ENCODE measurements at places on chromosomes 1 and 21. TPM values are rescaled to one million over a fixed set of nuclear protein-coding genes. Genes with fewer than 3 reads are reported as not detected.

GRCh38 chr1:24481101-24481500, 21.5 kb upstream of the RCAN3 start:
- H3K4me1 ChIP-seq, result peaks cover 12% of the 10 kb centered on the region
- H3K27ac ChIP-seq, result peak overlapping the region; percentile 34
- no peaks in the 10 kb centered on the region for H3K36me3 ChIP-seq
- H3K27me3 ChIP-seq, result no peaks in the 10 kb centered on the region
- peak; percentile 40 for DNase-seq

GRCh38 chr1:206972728-206973127, 2.5 kb upstream of the FCAMR start:
- H3K4me1 ChIP-seq, result peaks cover 26% of the 10 kb centered on the region
- DNase-seq, result no peak
- H3K36me3 ChIP-seq, result no peaks in the 10 kb centered on the region
- no peaks in the 10 kb centered on the region for H3K27me3 ChIP-seq
- no peak overlapping the region for H3K4me3 ChIP-seq
- no peak overlapping the region for H3K27ac ChIP-seq

GRCh38 chr1:91529856-91530255, 29.2 kb downstream of the CDC7 start:
- no peaks in the 10 kb centered on the region for H3K27me3 ChIP-seq
- no peak for DNase-seq
- H3K27ac ChIP-seq, result no peak overlapping the region
- no peak overlapping the region for H3K4me3 ChIP-seq

DNA sequence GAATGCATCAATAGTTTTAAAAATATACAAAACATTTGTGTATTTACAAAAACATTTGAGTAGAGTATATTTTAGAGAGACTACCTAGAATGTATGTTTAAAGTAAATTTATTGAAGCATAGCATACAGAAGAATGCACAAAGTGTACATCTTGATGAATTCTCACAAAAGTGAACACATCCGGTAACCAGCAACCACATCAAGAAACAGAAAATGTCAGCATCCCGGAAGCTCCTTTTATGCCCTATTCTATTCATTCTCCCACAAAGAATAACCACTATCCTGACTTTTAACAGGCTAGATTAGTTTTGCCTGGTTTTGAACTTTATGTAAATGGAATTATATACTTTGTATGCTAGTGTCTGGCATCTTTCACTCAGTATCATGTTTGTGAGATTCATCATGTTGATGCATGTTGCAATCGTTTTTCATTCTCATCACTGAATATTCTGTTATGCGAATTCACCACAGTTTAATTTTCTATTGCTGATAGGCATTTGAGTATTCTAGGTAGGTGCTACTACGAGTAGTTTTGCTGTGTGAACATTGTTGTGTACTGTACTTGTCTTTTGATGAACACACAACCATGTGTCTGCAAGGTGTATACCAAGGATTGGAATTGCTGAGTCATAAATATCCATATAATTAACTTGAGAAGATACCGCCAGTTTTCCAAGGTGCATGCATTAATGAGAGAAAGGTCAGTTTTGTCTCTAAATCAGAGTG, 75.4 kb downstream of the CACHD1 start:
- no peak for DNase-seq
- H3K36me3 ChIP-seq, result no peaks in the 10 kb centered on the region
- no peaks in the 10 kb centered on the region for H3K4me1 ChIP-seq
- no peak overlapping the region for H3K4me3 ChIP-seq
- no peaks in the 10 kb centered on the region for H3K27me3 ChIP-seq

- H3K4me3 ChIP-seq, result no peak overlapping the region
- no peak for DNase-seq
- no peak overlapping the region for H3K27ac ChIP-seq
- H3K27me3 ChIP-seq, result 0 out of 2 replicates have a peak, but pooled peaks cover 2% of the 10 kb centered on the region
- H3K4me1 ChIP-seq, result no peaks in the 10 kb centered on the region
- H3K36me3 ChIP-seq, result no peaks in the 10 kb centered on the region
Measured at GRCh38 chr21:33189237-33189636, 40.5 kb upstream of the IFNAR2 start.

DNA sequence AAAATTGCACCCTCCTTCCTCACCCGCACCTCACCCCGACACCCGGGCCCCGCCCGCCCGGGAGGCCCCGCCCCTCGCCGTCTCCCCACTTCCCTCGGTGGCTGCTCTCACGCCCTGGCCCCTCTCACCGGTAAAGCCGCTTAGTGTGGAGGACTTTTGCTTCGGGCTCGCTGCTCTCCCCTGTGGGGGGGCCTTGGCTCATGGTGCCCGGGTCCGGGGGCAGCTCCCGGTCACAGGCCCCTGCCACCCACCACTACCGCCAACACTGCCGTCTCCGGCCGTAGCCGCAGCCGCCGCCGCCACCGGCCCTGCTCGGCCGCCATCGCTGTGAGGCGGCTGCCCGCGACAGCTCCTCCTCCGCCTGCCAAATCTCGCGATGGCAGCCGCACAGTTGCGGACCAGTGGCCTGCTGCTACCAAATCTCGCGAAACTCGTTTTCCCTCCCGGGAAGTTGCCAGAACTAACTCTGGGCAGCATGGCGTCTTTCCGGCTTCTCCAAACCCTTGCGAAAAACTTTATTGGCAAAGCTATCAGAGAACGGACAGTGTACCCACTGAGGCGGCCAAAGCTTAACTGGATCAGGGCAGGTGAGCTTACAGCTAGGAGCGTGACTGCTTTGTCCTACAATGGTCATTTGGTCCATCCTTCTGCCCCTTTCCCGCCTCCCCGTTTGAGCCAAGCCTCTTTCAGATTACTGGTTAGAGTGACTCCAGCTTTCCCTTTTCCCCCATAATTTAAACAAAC, at the start of gene SMG5:
Gene SMG5 (minus strand): TSS at position 347 of the 744 bp plus-strand sequence. CDS start 145 bp downstream, at position 202.
- H3K4me3 ChIP-seq, result peak within 1 kb of the TSS; percentile 94
- peaks cover 24% of the 10 kb centered on the region for H3K36me3 ChIP-seq
- peak within 1 kb of the TSS; percentile 86 for H3K27ac ChIP-seq

DNA sequence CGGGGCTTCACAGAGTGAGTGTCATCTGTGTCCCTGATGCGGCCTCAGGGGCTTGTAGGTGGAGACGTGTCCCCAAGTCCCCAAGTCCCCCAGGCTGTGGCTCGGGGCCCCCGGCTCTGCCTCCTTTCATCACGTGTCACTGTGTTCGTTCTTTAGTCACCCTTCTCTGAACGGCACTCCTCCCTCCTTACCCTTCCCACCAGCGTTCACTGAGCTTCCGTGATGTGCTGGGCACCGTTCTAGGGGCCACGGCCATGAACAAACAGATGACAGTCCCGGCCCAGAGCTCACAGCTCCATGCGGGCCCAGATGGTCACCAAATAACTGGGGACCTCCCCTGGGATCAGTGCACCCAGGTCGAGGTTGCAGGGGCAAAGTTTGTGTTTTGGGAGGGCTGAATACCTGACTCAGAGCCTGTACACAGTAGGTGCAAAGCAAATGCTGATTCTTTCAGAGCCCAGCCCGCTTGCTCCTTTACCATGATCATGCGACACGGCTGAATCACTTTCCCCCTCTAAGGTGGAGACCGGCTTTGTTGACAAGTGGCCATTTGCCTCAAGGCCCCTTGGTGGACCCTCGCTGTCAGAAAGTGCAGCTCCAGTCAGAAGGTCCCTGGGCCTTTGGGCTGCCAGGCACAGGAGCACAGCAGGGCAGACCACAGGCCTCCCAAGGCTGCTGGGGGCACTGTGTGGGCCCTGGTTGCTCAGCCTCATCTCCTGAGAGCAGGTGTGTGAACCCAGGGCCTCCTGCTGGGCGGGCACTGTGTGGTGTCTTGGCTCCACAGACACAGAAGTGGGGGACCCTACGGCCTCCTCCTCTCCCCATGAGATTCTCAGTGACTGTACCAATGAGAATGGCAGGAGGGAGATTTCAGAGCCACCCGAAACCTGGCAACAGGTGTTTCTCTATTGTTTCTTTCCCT, 592.5 kb downstream of the PTPRU start:
- no peak for DNase-seq
- no peak overlapping the region for H3K27ac ChIP-seq
- no peaks in the 10 kb centered on the region for H3K27me3 ChIP-seq
- H3K36me3 ChIP-seq, result no peaks in the 10 kb centered on the region

GRCh38 chr1:240610636-240611035, 1.3 kb downstream of the GREM2 start:
- H3K27me3 ChIP-seq, result peaks cover 2% of the 10 kb centered on the region
- H3K4me1 ChIP-seq, result no peaks in the 10 kb centered on the region
- no peak for DNase-seq
- H3K27ac ChIP-seq, result no peak overlapping the region
- no peak overlapping the region for H3K4me3 ChIP-seq

DNA sequence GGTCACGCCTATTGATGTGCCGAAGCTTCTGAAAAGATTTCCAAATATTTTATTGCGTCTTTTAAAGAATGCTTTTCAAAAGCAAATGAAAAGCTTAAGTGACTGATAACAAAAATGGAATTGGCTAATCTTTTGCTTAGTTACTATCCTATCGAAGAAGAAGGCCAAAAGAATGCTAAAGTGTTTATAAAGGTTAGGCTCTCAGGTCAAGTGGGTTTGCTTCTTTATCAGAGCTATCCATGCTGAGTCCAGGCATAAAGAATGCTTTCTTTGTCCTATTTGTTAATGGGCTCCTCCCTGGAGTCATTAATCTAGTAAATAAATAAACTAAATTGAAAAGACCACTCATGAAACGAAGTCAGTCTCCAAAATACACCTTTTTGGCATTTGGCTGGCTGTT, 133.4 kb upstream of the LYPLAL1 start:
- H3K36me3 ChIP-seq, result no peaks in the 10 kb centered on the region
- no peaks in the 10 kb centered on the region for H3K4me1 ChIP-seq
- H3K4me3 ChIP-seq, result no peak overlapping the region
- H3K27ac ChIP-seq, result no peak overlapping the region
- no peaks in the 10 kb centered on the region for H3K27me3 ChIP-seq

DNA sequence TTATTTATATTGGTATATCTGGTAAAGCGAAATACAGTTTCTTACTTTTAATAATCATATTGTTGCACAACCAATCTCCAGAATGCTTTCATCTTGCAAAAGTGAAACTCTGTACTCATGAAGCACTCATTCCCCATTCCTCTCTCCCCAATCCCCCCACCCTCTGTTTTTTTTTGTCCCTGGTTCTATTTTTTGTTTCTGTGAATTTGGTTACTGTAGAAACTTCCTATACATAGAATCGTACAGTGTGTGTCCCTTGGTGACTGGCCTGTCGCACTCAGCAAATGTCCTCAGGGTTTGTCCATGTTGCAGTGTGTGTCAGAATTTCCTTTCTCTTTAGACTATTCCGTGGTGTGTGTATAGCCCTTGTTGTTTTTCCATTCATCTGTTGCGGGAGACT, 7.9 kb upstream of the NLRP3 start:
- no peak for DNase-seq
- H3K4me3 ChIP-seq, result no peak overlapping the region
- H3K36me3 ChIP-seq, result no peaks in the 10 kb centered on the region
- H3K27ac ChIP-seq, result no peak overlapping the region
- no peaks in the 10 kb centered on the region for H3K27me3 ChIP-seq

DNA sequence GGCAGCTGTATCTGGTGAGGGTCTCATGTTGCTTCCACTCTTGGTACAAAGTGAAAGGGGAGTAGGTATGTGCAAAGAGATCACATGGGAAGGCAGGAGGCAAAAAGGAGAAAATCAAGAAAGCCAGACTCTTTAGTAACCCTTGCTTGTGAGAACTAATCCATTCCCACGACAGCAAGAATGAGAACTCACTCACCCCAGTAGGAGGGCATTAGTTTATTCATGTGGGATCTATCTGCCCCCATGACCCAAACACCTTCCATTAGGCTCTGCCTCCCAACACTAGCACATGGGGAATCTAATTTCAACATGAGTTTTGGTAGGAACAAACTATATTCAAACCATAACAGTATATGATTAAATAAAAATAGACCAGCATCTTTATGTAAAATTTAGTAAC, 57.6 kb downstream of the ZNHIT6 start:
- no peak overlapping the region for H3K4me3 ChIP-seq
- H3K27ac ChIP-seq, result no peak overlapping the region
- H3K27me3 ChIP-seq, result no peaks in the 10 kb centered on the region
- no peak for DNase-seq

GRCh38 chr1:44827197-44828002, 15.7 kb downstream of the PTCH2 start:
- no peak for DNase-seq
- H3K36me3 ChIP-seq, result no peaks in the 10 kb centered on the region
- H3K27me3 ChIP-seq, result no peaks in the 10 kb centered on the region
- H3K4me3 ChIP-seq, result no peak overlapping the region
- no peaks in the 10 kb centered on the region for H3K4me1 ChIP-seq

DNA sequence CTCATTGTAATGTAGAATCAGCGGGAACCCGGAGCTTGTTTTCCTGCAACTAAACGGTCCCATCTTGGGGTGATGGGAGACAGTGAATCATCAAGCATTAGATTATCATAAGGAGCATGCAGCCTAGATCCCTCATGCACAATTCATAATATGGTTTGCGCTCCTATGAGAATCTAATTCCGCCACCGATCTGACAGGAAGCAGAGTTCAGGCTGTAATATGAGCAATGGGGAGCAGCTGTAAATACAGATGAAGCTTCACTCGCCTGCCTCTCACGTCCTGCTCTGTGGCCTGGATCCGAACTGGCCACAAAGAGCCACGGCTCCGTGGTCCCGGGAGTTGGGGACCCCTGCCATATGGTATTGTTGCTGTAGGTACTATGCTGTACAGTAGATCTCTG, 1.6 kb downstream of the IFI44 start:
- H3K27me3 ChIP-seq, result no peaks in the 10 kb centered on the region
- peak overlapping the region; percentile 95 for H3K4me3 ChIP-seq
- H3K4me1 ChIP-seq, result no peaks in the 10 kb centered on the region

DNA sequence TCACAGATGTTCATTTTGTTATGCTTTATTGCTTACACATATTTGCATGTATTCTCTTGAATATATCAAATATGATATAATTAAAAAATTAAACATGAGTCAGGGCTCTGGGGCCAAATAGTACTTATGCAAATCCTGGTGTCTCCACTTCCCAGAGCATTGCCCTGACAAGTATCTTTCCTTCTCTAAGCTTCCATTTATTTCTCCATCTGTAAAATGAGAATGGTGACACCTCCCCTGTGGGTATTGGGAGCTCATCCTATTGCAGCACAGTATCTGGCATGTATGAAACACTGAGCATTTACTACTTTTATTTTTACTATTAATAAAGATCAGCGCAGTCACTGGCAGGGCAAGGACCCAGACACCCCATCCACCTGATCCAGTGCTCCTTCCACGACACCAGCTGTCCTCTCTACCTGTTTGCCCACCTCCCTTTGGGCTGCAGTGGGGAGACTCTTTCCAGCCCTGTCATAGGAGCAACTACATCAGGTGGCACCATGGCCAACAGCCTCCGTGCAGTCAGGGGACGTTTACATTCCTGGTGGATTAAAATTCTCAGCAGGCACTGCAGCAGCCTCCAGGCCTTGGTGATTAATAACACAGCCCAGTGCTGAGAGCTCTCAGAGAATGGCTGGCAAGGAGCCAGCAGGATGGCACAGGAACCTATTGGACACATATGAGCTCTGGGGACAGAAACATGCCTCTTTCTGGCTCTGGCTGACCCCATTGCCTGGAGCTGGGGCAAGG, 113.0 kb downstream of the DMRTB1 start:
- H3K4me3 ChIP-seq, result no peak overlapping the region
- H3K27ac ChIP-seq, result no peak overlapping the region
- DNase-seq, result no peak
- no peaks in the 10 kb centered on the region for H3K4me1 ChIP-seq
- H3K27me3 ChIP-seq, result peaks cover 3% of the 10 kb centered on the region

GRCh38 chr1:4637616-4638344, 16.6 kb upstream of the AJAP1 start:
- no peak for DNase-seq
- H3K4me3 ChIP-seq, result no peak overlapping the region
- no peak overlapping the region for H3K27ac ChIP-seq
- H3K4me1 ChIP-seq, result no peaks in the 10 kb centered on the region

The RRP1 gene
- polyA plus RNA-seq, result 70.8 TPM

The OR6K6 gene
- polyA plus RNA-seq, result not detected

The TPTE gene
- not detected for polyA plus RNA-seq

The TBX19 gene
- 1.2 TPM for polyA plus RNA-seq

The GBP6 gene
- not detected for polyA plus RNA-seq

The BCL2L15 gene
- 0.57 TPM for polyA plus RNA-seq

The MPZL1 gene
- polyA plus RNA-seq, result 52.2 TPM

The ANXA9 gene
- 0.25 TPM for polyA plus RNA-seq

The KLHDC9 gene
- 3.1 TPM for polyA plus RNA-seq
